ENCODE measurements at places on chromosomes 3 and 15.

- DNase-seq: no peak
These were observed 42.2 kb downstream of the CHDH start for GRCh38 chr3:53803816-53804695.

DNA sequence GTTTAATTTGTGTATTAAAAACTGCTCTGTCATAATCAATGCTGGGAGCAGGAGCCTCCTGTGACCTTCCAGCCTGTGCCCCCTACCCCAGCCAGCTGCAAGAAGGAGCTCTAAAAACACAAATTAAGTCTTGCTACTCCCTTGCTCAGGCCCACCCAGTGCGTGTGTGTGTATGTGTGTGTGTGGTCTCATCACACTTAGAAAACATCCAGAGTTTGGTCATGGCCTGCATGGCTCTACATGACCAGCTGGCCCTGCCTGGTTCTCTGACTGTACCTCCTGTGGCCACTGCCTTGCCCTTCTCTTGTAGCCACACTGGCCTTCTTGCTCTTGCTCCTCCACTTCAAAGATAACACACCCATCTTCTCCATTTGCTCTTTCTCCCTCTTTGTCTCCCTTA lies 13.7 kb downstream of the P2RY14 start:
- DNase-seq: no peak

GRCh38 chr3:159751146-159751545 lies 237.5 kb upstream of the IL12A start:
- no peak for DNase-seq

DNA sequence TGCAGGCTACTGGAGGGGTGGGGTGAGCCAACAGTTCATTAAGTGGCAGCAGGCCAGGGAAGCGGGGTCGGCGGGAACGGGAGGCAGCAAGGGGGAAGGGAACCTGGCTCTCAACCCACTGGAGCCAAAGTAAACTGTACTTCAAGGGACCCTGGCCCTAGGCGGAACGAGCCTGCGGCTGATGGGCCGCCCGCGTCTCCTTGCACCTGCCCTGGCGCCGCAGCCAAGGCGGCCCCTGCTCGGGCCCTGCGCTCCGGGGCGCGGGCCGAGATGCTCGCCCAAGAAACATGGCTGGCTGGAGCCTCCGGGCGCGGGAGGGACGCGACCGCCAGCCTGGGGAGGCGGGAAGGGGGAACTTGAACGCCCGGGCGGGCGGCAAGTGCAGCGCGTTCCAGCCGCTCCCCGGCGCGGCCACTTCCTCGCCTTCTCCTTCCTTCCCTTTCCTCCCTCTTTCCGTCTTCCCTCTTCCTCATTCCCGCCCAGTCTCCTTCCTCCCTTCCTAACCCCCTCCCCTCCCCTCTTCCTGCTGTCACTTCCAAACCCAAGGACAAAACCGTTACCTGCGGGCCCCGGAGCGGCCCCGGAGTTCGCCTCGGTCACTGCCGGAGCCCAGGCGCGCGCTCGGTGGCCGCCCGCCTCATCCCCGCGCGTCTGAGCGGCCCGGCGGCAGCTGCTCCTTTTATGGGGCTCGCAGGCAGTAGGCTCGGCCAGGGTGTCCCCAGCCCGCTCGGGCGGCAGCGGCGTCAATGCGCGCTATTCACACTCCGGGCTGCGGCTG lies 489.7 kb downstream of the MAGI1 start:
- DNase-seq: no peak

Data from activated T-helper 1 cell treated with Interleukin-2 at 50 U/mL for 16 hours (primary cell).